ENCODE measurements at places on chromosomes 7 and 10.

GRCh38 chr10:7738536-7739407 lies 35.7 kb downstream of the ITIH2 start:
- no peak for DNase-seq

- DNase-seq, result peak; percentile 51
Measured at GRCh38 chr7:77415823-77416620, at the start of gene GSAP. Gene GSAP (minus strand): TSS chr7:77416349. CDS start chr7:77416321, 28 bp downstream.

- no peak for DNase-seq
Measured at GRCh38 chr10:127337801-127338200, 141.4 kb upstream of the INSYN2A start.

DNA sequence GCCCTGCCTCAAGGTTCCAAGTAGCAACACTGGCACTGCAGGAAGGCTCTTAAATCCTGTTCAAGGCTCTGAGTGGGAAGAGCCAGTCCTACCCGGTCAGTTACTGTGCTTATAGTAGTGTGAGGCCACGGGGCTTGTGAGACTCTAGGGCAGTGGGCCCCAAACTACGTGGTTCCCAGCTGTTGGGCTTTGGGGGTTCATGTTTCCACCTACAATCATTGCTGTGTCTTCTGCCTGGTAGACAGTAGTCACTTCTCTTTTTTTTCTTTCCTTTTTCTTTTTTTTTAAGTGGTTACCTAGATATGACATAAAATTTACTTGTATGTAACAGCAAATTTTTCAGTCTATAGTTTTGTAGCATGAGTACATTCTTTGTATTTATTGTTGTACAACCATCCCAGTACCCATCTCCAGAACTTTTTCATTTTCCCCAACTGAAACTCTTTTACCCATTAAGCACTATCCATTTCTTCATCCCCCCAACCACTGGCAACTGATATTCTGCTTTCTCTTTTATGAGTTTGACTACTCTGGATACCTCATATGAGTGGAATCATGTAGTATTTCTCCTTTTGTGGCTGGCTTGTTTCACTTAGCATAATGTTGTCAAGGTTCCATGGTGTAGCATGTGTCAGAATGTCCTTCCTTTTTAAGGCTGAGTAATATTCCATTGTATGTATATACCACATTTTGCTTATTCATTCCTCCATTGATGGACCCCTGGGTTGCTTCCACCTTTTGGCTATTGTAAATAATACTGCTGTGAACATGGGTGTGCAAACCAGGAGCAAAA lies 7.7 kb downstream of the UBTD1 start:
- DNase-seq, result no peak

DNA sequence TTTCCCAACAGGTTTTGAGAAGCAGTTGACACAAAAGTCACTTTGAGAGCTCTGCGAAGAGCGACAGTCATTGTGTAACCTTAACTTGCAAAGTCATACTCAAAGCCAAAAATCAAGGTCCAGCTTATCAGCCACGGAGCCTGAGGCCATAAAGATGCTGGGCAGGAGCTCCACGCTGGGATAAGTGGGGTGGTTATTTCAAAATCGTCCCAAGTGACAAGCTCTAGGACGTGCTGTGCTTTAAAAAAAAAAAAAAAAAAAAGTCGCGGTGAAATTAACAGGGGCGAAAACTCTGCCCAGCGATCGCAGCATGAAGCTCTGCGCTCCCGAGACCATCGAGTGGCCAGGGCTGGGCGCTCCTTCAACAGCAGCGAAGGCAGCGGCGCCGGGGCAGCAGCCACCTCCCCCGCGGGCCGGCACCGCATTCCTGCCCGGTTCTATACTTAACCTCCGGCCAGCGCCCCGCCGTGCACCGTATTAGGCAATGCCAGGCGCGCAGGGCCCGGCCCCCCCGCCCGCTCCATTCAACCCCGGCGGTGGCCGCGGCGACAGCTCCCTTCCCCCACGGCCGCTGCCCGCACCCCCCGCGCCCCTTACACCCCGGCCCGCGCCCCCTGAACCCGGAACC lies 657 bp downstream of the HACD1 start:
- DNase-seq, result peak; percentile 2

- DNase-seq, result no peak
Measured at GRCh38 chr10:97763947-97764346, 7.9 kb downstream of the SFRP5 start.

DNA sequence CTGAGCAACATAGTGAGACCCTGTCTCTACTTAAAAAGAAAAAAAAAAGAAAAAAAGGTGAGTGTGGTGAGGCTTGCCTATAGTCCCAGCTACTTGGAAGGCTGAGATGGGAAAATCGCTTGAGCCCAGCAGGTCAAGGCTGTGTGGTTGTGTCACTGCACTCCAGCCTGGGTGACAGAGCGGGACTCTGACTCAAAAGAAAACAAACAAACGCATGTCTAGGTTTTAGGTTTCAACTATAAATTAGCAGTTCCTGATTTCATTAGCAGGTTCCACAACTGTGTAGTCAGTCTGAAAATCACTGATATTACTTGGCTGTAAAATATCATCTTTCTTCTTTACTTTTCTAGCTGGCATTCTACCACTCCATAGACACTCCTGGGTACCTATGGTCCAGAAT lies 155.7 kb upstream of the HGF start:
- DNase-seq, result no peak

Measured in activated CD4-positive, alpha-beta T cell treated with anti-CD3 and anti-CD28 coated beads, Interleukin-2, amount 50 U/mL, for 4 hours (primary cell).